ENCODE measurements at places on chromosomes 6 and 20. TPM values are rescaled to one million over a fixed set of nuclear protein-coding genes. Genes with fewer than 3 reads are reported as not detected.

Gene ABHD16B
- not detected for polyA plus RNA-seq

Gene TRIM26
- 28.0 TPM for polyA plus RNA-seq

Gene SLC26A8
- not detected for polyA plus RNA-seq

Gene TUBB2B
- polyA plus RNA-seq: 46.1 TPM

Gene UTRN
- 8.3 TPM for polyA plus RNA-seq

Gene ETV7
- 0.99 TPM for polyA plus RNA-seq

Gene ZFP57
- not detected for polyA plus RNA-seq

GRCh38 chr6:79666634-79667033 is 35.5 kb downstream of the SH3BGRL2 start:
- no peak overlapping the region for H3K4me3 ChIP-seq
- no peak for DNase-seq
- no peaks in the 10 kb centered on the region for H3K36me3 ChIP-seq
- no peaks in the 10 kb centered on the region for H3K27me3 ChIP-seq

- H3K4me1 ChIP-seq: no peaks in the 10 kb centered on the region
- H3K27me3 ChIP-seq: no peaks in the 10 kb centered on the region
- H3K4me3 ChIP-seq: no peak overlapping the region
Measured at GRCh38 chr6:32774426-32774825, 11.1 kb upstream of the HLA-DQB2 start.

DNA sequence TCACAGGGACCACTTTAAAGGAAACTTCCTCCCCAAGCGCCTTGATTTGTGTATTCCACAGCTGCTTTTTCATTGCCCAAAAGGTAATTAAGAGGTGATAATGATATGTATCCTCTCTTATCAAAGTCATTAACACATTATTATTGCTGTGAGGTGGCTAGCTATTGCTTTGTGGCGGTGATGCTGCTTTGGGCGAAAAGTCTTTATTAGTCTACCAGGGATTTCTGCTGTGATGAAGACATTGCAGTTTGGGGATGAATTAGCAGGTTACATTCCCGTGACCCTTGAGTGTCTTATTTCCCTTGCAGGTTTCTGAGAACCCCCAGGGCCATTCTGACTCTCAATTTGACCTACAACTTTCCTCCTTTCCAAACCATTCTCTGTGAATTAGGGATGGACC is 143.4 kb upstream of the SOX4 start:
- no peaks in the 10 kb centered on the region for H3K27me3 ChIP-seq
- no peak for DNase-seq
- no peak overlapping the region for H3K4me3 ChIP-seq
- no peaks in the 10 kb centered on the region for H3K36me3 ChIP-seq
- no peak overlapping the region for H3K27ac ChIP-seq

GRCh38 chr6:36826520-36827227 is 12.6 kb downstream of the CPNE5 start:
- no peaks in the 10 kb centered on the region for H3K27me3 ChIP-seq
- no peaks in the 10 kb centered on the region for H3K4me1 ChIP-seq
- H3K4me3 ChIP-seq: no peak overlapping the region
- no peaks in the 10 kb centered on the region for H3K36me3 ChIP-seq
- peak overlapping the region; percentile 78 for H3K27ac ChIP-seq

DNA sequence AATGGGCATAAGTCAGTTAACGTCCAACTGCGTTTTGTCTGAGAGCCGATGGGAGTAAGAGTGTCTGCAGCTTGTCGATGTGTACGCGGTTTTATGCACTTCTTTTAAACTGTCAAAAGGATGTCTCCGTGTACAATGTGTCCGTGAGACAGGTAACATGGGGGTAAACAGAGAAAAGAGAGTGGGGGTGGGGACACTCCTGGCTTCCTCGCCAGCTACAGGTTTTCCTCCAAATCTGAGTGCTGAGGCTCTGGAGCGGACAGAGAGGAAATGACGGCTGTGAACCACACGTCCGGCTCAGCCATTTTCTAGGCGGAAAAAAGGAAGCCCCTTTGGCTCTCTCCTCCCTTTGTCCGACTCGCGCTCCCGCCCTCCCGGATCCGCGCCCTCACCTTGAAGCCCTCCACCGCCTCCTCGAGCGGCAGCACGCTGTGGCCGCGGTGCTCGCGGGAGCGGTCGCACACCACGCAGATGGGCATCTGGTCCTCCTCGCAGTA is 916 bp downstream of the TRIM27 start:
- H3K27ac ChIP-seq: peak overlapping the region; percentile 92
- no peak for DNase-seq
- H3K4me3 ChIP-seq: peak overlapping the region; percentile 90
- no peaks in the 10 kb centered on the region for H3K4me1 ChIP-seq

- no peaks in the 10 kb centered on the region for H3K4me1 ChIP-seq
- no peak overlapping the region for H3K4me3 ChIP-seq
- no peaks in the 10 kb centered on the region for H3K27me3 ChIP-seq
- H3K27ac ChIP-seq: no peak overlapping the region
Measured at GRCh38 chr20:9323622-9324021, 190.8 kb upstream of the LAMP5 start.

DNA sequence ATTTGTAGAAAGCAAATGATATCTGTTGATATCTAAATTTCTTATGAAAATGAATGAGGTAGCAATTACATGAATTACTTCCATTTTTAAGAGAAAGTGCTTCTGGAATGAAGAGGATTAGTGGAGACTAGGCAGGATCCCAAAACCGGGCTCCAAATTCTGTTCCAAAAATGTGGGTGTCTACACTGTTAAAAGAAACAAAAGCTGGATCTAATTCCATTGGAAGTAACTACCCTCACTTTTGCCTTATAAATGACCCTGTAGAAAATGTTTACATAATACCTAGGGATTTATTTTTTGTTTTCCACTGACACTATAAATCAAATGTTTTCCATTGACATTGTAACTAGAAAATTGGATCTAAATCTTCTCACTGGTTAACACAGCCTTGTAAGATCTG is 454.9 kb upstream of the JARID2 start:
- no peak for DNase-seq
- no peaks in the 10 kb centered on the region for H3K36me3 ChIP-seq
- H3K27me3 ChIP-seq: no peaks in the 10 kb centered on the region
- H3K4me1 ChIP-seq: no peaks in the 10 kb centered on the region
- H3K4me3 ChIP-seq: no peak overlapping the region
- no peak overlapping the region for H3K27ac ChIP-seq

DNA sequence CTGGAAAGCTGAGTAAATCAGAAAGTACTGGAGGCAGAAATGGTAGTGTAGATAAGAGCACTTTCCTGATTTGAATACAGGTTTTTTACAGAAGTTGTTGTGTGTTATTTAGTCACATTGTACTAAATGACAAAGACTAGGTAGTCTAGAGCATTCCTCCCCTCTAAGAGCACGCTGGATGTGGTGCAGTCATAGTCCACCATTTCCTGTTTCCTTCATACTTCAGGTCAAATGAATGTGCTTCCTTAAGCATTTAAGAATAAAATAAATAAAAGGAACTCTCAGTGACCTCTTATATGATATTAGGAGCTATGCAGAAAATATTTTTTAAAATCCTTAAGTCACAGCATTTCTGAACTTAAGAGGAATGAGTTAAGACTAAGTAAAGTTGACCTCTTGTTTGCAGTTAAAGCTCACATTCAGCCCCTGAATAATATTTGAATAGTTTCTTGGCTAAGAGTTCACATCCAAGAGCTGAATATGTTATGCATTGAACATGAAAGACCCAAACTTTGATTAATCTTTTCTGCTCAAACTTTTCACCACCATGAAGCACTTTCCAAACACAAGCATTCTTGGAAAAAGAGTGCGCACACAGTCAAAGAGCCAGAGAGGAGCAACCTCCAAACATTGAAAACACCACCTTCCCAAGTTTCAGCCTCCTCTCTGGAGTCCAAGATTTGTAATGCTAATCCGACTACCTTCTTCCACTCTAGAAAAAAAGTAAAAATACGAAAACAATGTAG is 53.4 kb upstream of the TMEM30A start:
- H3K27me3 ChIP-seq: no peaks in the 10 kb centered on the region
- H3K27ac ChIP-seq: no peak overlapping the region
- no peak overlapping the region for H3K4me3 ChIP-seq
- no peaks in the 10 kb centered on the region for H3K36me3 ChIP-seq

GRCh38 chr6:20893412-20893811 is 359.2 kb downstream of the CDKAL1 start:
- no peak overlapping the region for H3K4me3 ChIP-seq
- H3K36me3 ChIP-seq: no peaks in the 10 kb centered on the region
- no peak overlapping the region for H3K27ac ChIP-seq

GRCh38 chr20:11783102-11783850 is 134.4 kb upstream of the BTBD3 start:
- no peaks in the 10 kb centered on the region for H3K27me3 ChIP-seq
- no peaks in the 10 kb centered on the region for H3K4me1 ChIP-seq
- H3K36me3 ChIP-seq: no peaks in the 10 kb centered on the region
- DNase-seq: no peak

DNA sequence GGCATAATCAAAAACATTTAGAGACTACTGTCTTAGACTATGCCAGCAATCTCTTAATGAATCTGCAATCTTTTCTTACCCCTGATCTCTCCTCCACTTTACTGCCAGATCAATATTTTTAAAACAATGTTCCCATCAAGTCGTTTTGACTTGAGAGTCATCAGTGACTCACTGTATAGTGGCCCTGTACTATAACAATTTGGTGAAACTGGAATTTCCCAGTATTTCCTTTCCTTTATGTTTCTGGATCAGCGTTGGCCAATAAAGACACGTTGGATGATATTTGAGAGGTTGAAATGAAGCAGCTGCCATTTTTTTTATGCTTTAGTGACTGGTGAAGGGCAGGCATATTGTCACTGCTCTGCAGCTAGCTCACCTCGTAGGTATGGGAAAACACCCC is 10.1 kb upstream of the SMIM13 start:
- H3K27ac ChIP-seq: no peak overlapping the region
- H3K4me3 ChIP-seq: no peak overlapping the region
- H3K4me1 ChIP-seq: no peaks in the 10 kb centered on the region
- DNase-seq: no peak
- no peaks in the 10 kb centered on the region for H3K27me3 ChIP-seq

DNA sequence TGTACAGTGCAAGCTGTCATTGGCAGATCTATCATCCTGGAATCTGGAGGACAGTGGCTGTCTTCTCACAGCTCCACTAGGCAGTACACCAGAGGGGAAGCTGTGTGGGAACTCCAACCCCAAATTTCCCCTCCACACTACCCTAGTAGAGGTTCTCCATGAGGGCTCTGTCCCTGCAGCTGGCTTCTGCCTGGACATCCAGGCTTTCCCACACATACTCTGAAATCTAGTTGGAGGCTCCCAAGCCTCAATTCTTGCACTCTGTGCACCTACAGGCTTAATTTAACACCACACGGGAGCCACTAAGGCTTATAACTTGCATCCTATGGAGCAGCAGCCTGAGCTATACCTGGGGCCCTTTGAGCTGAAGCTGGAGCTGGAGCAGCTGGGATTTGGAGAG is 43.0 kb upstream of the TRIM39 start:
- no peaks in the 10 kb centered on the region for H3K4me1 ChIP-seq
- peaks cover 1% of the 10 kb centered on the region for H3K36me3 ChIP-seq
- no peak for DNase-seq
- H3K27me3 ChIP-seq: no peaks in the 10 kb centered on the region

DNA sequence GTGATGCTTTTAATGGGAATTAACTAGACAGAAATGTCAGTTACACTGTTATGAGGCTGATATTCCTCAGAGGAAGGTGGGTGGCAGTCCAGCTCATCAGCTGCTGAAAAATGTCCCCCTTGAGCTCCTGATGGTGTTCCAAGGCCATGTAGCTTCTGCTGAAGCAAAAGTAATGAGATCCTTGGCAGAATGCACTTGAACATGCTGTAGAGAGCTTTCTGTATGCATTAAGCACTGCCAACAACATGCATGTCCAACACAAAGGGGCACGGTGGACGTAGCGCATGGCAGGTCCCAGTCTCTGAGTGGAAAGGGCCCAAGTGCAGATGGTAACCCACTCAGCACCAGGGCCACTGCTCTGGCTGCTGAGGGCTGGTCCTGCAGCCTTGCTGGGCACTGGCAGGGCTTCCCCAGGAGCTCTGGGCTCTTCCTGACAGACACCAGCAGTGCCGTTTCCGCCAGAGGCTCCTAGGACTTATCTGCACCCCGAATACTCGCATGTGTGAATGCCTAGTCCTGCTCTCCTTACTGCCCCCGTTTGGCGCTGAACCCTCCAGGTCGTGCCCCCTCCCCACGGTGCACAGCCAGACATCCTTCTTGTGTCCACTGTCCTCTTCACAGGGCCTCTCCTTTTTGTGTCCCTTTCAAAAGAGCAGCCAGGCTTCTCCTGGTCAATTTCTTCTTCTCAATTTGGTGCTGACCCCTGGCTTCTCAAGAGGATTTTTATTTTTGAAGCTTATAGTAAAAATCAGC is 18.6 kb upstream of the SYNDIG1 start:
- no peaks in the 10 kb centered on the region for H3K27me3 ChIP-seq
- no peaks in the 10 kb centered on the region for H3K4me1 ChIP-seq
- no peaks in the 10 kb centered on the region for H3K36me3 ChIP-seq
- no peak overlapping the region for H3K27ac ChIP-seq

GRCh38 chr6:37239526-37239925 is 18.0 kb upstream of the TBC1D22B start:
- H3K4me1 ChIP-seq: peaks cover 4% of the 10 kb centered on the region
- no peaks in the 10 kb centered on the region for H3K27me3 ChIP-seq
- no peak for DNase-seq
- H3K4me3 ChIP-seq: no peak overlapping the region
- peak overlapping the region; percentile 26 for H3K27ac ChIP-seq
- no peaks in the 10 kb centered on the region for H3K36me3 ChIP-seq

DNA sequence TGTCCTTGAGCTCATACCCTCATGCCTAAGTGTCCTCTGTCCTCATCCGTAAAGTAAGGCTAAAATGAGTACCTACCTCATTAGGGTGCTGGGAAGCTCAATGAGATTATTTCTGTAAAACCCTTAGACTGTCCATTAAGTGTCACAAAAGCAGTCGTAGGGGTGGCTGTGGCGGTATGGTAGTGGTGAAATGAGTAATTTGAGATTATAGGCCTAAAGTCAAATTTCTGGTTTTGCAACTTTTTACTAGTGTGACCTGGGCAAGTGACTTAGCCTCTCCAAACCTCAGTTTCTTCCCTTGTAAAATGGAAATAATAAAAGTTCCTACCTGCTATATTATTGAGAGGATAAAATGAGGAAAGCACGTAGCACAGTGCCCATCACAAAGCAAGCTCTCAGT is 148.2 kb upstream of the AKAP12 start:
- no peaks in the 10 kb centered on the region for H3K36me3 ChIP-seq
- no peak overlapping the region for H3K4me3 ChIP-seq
- no peaks in the 10 kb centered on the region for H3K27me3 ChIP-seq
- no peak for DNase-seq
- H3K4me1 ChIP-seq: peaks cover 3% of the 10 kb centered on the region
- H3K27ac ChIP-seq: no peak overlapping the region
